ENCODE measurements at places on chromosomes 2 and 18.
A peak's percentile ranks its signal among the peaks of the same experiment; 100 is the strongest.

DNA sequence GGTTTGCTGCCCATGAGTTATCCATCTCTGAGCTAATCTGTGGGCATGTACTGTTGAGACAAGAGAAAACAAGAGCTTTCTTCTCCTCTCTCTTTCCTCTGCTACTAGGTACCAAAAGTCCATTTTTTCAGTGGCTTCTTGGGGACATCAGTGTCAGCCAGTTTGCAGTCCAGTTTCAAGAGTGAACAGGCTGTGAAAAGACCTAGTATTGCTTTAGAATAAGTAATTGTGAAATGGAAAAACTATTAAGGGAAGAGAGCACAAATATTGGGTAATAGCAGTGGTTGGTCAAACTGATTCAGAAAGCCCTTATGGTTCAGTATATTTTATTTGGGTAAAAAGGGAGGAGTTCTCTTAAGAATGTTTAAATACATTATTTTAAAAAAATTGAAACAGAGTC lies 33.0 kb upstream of the MEP1B start:
- DNase-seq: no peak

DNA sequence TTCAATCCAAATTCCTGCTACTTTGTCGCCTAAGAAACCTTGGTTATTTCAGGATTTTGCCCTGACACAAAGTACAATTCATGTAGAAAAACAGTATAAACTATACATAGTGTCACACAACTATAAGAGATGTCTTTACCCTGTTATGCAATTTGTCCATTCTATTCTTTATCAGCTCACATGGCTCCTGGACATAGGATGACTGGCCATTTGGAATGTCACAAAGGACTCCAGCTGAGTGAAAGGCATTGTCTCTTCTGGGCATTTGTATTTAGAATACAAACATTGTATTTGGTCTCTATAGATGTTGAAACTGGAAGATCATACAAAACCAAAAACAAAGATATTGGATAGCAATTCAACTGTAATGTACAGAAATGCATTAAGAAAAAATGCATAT lies 944.6 kb upstream of the LRRTM1 start:
- no peak for DNase-seq

GRCh38 chr18:25019931-25020330 lies 332.0 kb downstream of the ZNF521 start:
- no peak for DNase-seq

DNA sequence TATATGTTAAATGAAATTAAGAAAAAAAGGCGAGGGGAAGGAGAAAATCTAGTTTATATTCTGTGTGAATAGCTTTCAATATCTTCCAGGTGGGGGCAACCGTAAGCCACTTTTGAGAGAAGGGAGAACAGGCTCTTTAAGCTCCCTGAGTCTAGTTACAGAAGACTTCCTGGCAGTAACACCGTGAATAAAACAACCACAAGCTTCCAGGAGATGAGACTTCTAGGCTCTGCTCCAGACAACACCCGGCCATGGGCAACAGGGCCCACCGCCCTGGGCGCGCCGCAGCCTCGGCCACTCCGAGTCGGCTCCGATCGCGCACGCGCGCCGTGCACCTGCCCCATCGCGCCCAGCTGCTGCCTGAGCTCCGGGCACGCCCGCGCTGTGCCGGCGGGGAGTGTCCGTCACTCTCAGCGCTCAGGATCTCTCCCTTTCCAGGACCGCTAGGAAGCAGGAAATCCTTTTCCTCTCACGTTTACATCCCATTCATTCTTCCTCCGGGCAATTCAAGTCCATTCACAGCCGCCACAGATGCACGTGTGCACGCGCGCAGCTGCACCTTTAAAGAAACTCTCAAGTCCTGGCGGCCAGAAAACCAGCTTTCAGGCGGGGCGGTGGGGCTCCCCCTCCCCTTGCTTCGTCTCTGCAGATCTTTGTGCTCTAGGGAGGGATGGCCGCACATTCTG lies 19.4 kb upstream of the PAX3 start:
- DNase-seq: no peak

- DNase-seq: no peak
These were observed 174.0 kb downstream of the TGIF1 start for GRCh38 chr18:3623769-3624545.

GRCh38 chr2:226638576-226638975 lies 161.0 kb downstream of the IRS1 start:
- DNase-seq: no peak

DNA sequence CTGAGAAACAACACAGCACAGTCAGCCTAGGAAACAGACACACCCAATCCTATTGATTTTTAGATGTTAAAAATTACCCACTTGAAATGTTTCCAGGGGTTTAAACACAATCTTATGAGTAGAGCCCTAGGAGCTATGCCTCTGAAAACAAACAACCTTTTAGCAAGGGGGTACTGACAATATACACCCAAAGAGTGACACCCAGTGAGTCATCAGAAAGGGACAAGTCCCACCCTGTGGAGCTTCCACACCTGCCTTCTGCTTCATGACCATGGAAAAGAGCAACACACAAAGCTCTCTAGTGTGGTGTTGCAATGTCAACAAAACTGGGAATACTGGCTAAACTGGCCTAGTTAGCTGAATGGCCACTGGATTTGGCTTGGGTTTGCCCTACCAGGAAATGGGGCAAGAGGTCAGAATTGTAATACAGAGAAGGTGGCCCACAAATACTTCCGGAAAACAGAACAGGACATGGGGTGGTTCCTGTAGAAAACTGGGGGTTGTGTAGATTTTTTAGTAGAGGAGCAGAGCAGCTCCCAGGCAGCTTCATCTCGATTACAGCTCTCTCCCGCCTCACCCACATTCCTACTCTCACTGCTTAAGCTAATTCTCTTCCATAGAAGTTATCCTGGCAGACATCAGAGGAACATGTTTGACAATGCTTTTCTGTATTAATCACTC lies 98.2 kb downstream of the GAREM1 start:
- DNase-seq: no peak

DNA sequence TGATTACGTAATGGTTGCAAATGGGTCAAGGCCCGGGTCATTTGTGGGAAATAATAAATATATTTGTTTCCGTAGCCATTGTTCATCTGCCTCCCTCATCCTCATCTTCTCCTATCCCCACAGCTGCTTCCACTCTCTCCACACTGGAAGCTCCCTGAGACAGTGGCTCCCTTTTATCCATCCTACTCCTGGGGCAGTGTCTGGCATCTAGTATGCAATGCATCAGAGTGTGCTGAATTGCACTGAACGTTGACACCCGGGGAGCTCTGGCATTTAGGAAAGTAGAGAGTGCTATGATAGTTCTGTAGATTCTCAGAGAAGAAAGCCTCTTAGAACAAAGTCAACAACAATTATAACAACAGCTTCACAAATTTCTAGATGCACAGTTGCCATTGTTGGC lies 45.5 kb upstream of the NAB1 start:
- DNase-seq: no peak

DNA sequence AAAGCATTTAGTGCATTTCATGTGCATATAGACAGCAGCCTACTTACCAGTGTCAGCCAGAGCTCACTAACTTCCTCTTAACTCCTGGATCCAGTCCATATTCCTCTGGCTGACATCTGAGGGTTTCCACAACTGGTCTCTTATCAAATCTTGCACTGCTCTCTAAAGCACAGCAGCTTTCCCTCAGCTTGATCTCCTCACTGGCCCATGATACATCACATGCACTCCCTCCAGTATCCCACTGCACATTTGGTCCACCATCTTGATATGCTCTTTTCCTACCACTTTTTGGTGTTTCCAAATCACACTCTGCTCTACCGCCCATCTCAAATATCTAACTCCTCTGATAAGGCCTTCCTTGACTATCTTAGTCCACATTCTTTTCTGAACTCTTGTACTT lies 105.0 kb upstream of the ZFP36L2 start:
- no peak for DNase-seq

GRCh38 chr2:180983468-180984242 lies 3.2 kb downstream of the UBE2E3 start:
- no peak for DNase-seq

DNA sequence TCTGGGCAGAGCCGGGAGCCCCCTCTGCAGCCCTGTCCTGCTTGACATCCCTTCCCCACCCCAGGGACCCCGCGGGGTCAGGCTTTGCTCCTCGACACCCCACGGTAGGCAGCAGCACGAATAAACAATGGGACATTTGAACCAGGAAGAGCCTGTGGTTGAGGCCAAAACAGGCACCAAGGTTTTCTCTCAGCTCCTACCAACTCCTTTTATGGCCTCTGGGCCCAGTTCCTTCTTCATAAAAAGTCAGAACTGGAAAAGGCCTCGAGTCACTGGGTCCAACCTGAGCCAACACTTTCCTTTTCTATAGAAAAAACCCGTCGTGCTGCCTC lies 20.6 kb downstream of the TEX44 start:
- DNase-seq: peak; percentile 32

DNA sequence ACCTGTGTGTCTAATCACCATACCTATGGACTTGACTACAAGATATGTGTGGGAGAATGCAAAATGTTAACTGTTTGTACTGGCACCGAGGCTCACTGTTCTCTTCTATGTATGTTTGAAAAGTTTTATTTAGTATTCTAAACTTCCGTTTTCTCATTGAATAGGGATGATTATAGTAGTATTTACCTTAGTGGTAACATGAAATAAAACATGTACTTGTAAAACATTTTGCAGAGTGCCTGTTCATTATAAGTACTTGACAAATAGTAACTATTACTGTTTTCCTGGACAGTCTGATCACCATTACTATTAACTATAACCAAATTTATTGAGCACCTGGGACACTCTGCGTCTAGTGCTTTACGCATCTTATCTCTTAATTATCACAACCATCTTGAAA lies 24.8 kb downstream of the DDX1 start:
- no peak for DNase-seq
